ENCODE measurements at places on chromosomes 3 and 15. TPM values are rescaled to one million over a fixed set of nuclear protein-coding genes. Genes with fewer than 3 reads are reported as not detected.

DNA sequence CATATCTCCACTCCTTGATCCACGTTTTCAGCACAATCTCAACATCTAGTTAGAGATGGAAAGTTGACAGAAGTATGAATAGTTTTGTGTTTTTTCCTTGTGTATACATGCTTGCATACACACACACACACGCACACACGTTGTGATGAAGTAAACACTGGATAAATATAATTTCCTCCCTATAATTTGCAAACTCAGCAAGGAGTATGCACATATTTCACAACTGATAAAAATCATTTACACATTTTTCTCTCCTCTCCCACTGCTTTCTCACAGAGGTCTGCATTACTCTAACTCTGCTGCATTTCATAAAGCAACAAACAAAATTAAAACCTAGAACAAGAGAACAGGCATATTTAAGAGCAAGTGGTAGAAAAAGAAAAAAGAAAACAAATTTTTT, 320.9 kb downstream of the ERC2 start:
- no peak for DNase-seq
- H3K27me3 ChIP-seq: no peaks in the 10 kb centered on the region
- no peak overlapping the region for H3K27ac ChIP-seq

- no peaks in the 10 kb centered on the region for H3K4me1 ChIP-seq
- DNase-seq: peak; percentile 69
- no peaks in the 10 kb centered on the region for H3K27me3 ChIP-seq
- no peak overlapping the region for H3K4me3 ChIP-seq
- peaks cover 9% of the 10 kb centered on the region for H3K36me3 ChIP-seq
These were observed 79.0 kb downstream of the NR2E3 start for GRCh38 chr15:71889385-71889784.

- H3K4me1 ChIP-seq: peaks cover 43% of the 10 kb centered on the region
- no peak overlapping the region for H3K27ac ChIP-seq
- H3K4me3 ChIP-seq: no peak overlapping the region
- DNase-seq: no peak
- no peaks in the 10 kb centered on the region for H3K36me3 ChIP-seq
These were observed 17.1 kb downstream of the ZBED2 start for GRCh38 chr3:111577798-111578685.

- H3K27me3 ChIP-seq: no peaks in the 10 kb centered on the region
- peak overlapping the region; percentile 48 for H3K4me3 ChIP-seq
- no peaks in the 10 kb centered on the region for H3K36me3 ChIP-seq
- peak; percentile 19 for DNase-seq
These were observed 435 bp downstream of the ALDH1L1 start for GRCh38 chr3:126179825-126180476.

The DNAJC19 gene
- 56.3 TPM for total RNA-seq

- H3K36me3 ChIP-seq: no peaks in the 10 kb centered on the region
- no peaks in the 10 kb centered on the region for H3K4me1 ChIP-seq
- no peak for DNase-seq
- H3K4me3 ChIP-seq: no peak overlapping the region
These were observed 184.9 kb downstream of the APBA2 start for GRCh38 chr15:29070471-29071231.

The IGDCC3 gene
- 0.22 TPM for total RNA-seq

GRCh38 chr15:36863570-36863969, 236.8 kb downstream of the MEIS2 start:
- H3K4me3 ChIP-seq: no peak overlapping the region
- no peaks in the 10 kb centered on the region for H3K27me3 ChIP-seq
- H3K4me1 ChIP-seq: no peaks in the 10 kb centered on the region
- no peak overlapping the region for H3K27ac ChIP-seq

The SKOR1 gene
- total RNA-seq: 0.49 TPM

GRCh38 chr3:50564321-50564720, 3.2 kb downstream of the C3orf18 start:
- H3K36me3 ChIP-seq: no peaks in the 10 kb centered on the region
- peaks cover 16% of the 10 kb centered on the region for H3K4me1 ChIP-seq
- no peak overlapping the region for H3K4me3 ChIP-seq
- H3K27ac ChIP-seq: no peak overlapping the region

The FANCD2 gene
- 7.9 TPM for total RNA-seq

The SNURF gene
- total RNA-seq: 47.1 TPM

GRCh38 chr15:38195191-38195901, 57.3 kb upstream of the SPRED1 start:
- H3K27me3 ChIP-seq: no peaks in the 10 kb centered on the region
- no peak overlapping the region for H3K4me3 ChIP-seq
- H3K4me1 ChIP-seq: no peaks in the 10 kb centered on the region

The HTR3E gene
- total RNA-seq: not detected

DNA sequence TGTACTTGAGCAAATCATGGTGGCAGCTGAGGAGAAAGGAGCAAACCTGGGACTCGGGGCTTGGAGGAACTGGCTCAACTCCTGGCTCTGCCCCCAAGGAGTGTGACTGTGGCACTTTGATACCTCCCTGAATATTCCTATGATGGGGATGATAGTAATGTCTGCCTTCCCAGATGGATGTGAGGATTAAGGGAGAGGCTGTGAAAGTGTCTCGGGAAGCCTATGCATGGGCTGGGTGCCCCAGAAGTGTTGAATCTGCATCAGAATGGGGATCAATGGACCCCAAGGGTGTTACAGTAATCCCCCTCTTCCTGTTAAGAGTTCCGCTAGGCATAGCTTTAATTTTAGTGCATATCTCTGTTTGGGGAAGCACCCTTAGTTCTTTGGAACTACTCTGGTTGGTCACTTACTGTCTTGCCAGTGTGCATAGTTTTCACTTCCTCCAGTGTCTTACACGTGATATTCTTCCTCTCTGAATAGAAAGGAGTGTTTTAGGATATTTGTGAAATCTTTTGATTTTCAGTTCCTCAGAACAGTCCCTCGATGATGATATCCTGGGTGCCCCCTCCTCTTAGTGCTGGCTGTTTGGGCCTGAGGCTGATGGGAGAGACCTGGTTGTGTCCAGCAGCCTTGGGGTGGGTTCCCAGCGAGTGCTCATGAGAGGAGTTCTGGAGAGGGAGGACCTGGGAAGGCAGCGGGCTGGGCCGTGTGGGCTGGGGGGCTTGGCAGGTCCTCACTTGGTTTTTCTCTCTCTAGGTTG, 97.5 kb downstream of the CHDH start:
- no peaks in the 10 kb centered on the region for H3K4me1 ChIP-seq
- no peak overlapping the region for H3K4me3 ChIP-seq
- no peaks in the 10 kb centered on the region for H3K27me3 ChIP-seq
- no peaks in the 10 kb centered on the region for H3K36me3 ChIP-seq

- peak overlapping the region; percentile 88 for H3K27ac ChIP-seq
- no peaks in the 10 kb centered on the region for H3K36me3 ChIP-seq
- DNase-seq: no peak
- H3K4me1 ChIP-seq: peaks cover 35% of the 10 kb centered on the region
- no peaks in the 10 kb centered on the region for H3K27me3 ChIP-seq
- H3K4me3 ChIP-seq: no peak overlapping the region
These were observed 30.6 kb upstream of the FAM107A start for GRCh38 chr3:58607816-58608215.

- DNase-seq: no peak
- H3K27ac ChIP-seq: no peak overlapping the region
- H3K27me3 ChIP-seq: no peaks in the 10 kb centered on the region
- H3K4me1 ChIP-seq: no peaks in the 10 kb centered on the region
- H3K36me3 ChIP-seq: no peaks in the 10 kb centered on the region
- no peak overlapping the region for H3K4me3 ChIP-seq
These were observed 543.3 kb downstream of the SQOR start for GRCh38 chr15:46178138-46178537.

DNA sequence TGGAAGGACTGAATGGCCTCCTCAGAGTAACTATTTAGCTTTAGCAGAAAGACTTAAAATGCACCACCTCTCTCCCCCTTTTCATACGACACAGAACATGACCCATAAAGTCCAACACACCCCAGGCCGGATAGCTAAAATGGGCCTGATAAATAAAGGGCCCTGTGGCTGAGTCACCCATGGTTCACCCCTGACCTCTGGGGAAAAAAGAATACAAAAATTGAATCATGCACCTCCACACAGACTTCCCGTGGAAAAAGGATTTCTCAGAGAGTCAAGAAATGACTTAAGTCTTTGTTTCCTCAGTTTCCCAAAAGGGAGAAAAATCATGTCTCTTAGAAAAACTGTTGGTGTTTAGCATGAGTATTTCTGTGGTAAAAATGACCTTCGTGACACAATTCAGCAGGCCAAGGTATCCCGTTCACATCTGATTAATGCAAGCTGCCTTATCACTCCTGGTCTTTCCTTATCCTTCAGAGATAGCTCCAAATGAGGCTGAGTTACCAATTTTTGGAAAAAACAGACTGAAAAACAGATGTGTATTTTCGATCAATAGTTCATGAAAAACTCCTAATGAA, 34.0 kb upstream of the ARHGEF3 start:
- no peak overlapping the region for H3K4me3 ChIP-seq
- no peak overlapping the region for H3K27ac ChIP-seq
- no peaks in the 10 kb centered on the region for H3K4me1 ChIP-seq
- H3K36me3 ChIP-seq: no peaks in the 10 kb centered on the region
- DNase-seq: no peak
- H3K27me3 ChIP-seq: no peaks in the 10 kb centered on the region

DNA sequence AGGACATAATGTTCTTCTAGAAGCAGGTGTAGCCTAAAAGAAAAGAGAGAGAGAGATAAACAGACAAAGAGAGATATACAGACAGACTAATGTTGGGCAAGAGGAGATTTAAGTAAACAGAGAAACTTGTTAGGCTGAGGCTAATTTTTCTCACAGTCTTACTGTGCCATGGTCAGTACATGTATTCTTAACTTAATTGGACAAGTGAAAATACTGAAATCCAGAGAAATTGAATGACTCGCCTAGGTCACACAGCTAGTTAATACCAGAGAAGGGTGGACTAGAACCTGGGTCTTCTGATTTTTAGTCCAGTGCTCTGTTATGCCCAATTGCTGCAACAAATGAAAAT, 6.7 kb upstream of the ZNF609 start:
- no peak overlapping the region for H3K4me3 ChIP-seq
- no peak for DNase-seq
- H3K27ac ChIP-seq: no peak overlapping the region
- peaks cover 3% of the 10 kb centered on the region for H3K36me3 ChIP-seq
- H3K27me3 ChIP-seq: no peaks in the 10 kb centered on the region
- peaks cover 19% of the 10 kb centered on the region for H3K4me1 ChIP-seq

GRCh38 chr3:75076481-75076880, 462.0 kb upstream of the CNTN3 start:
- no peaks in the 10 kb centered on the region for H3K4me1 ChIP-seq
- H3K4me3 ChIP-seq: no peak overlapping the region
- no peak overlapping the region for H3K27ac ChIP-seq
- no peaks in the 10 kb centered on the region for H3K36me3 ChIP-seq

DNA sequence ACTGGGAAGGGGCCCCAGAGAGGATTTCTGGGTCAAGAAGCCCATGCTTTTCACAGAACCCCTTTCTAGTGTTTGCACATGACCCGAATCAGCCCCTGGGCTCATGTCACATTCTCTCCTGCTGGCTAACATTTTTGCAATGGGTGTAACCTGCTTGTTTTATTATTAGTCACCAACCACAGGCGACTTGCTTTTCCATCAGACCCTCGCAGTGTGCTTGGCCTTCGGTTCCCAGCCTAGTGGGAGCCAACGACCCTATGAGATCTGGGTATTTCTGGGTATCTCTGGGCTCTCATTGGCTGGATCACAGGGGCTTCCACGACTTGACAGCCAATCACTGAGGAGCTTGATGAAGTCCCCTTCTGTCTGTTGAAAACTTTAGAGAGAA, 11.0 kb upstream of the FBLN2 start:
- H3K27ac ChIP-seq: no peak overlapping the region
- no peaks in the 10 kb centered on the region for H3K36me3 ChIP-seq
- no peaks in the 10 kb centered on the region for H3K4me1 ChIP-seq
- no peak for DNase-seq

GRCh38 chr3:45864760-45865519, 21.4 kb upstream of the CCR9 start:
- no peak overlapping the region for H3K4me3 ChIP-seq
- no peak overlapping the region for H3K27ac ChIP-seq
- H3K36me3 ChIP-seq: no peaks in the 10 kb centered on the region
- H3K4me1 ChIP-seq: no peaks in the 10 kb centered on the region
- no peak for DNase-seq

GRCh38 chr3:15345608-15346137, 13.3 kb upstream of the SH3BP5 start:
- peaks cover 4% of the 10 kb centered on the region for H3K4me1 ChIP-seq
- H3K27ac ChIP-seq: peak overlapping the region; percentile 33
- no peak for DNase-seq
- H3K27me3 ChIP-seq: no peaks in the 10 kb centered on the region

DNA sequence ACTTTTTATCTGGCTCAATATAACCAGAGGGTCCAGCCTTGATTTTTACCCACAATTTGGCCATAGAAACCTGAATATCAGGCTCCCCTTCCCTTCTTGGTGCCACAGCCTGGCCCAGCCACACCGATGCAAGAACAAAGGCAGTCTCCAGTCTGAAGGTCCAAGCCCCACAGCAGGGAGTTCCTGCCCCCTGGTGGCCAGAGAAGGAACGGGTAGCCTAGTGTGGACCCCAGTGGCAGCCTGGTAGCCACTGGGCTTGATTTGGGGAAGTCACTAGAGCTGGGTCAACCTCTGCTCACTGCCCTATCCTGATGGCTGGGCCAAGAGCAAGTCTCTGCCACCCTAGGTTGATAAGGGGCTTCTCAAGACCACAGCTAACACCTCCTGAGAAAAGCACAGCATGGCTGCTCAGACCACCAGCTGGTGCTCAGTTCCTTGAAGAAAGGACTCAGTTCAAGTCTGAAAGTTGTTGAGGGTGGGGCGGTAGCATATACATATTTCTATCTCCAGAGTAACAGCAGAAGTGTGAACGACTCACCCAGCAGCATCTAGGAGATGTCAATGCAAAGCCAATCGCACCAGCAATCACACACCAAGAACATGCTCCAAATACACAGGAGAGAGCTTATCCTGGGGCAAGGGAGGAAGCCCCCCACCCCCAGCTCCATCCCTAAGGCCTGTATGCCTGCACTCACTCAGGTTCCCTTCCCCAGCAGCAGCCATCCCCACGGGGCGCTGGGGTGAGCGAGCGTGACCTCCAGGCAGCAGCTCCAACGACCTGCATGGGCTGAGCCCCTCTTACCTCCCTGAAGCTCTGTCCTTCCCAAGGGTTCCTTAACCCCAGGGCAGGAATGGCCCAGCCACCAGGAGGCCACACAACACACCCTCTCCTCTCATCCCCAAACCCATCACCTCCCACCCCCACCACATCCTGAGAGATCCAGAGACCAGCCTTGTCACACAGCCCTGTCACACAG, 7.6 kb downstream of the PFKFB4 start:
- no peak overlapping the region for H3K4me3 ChIP-seq
- H3K4me1 ChIP-seq: no peaks in the 10 kb centered on the region
- H3K36me3 ChIP-seq: no peaks in the 10 kb centered on the region
- peak; percentile 85 for DNase-seq
- H3K27ac ChIP-seq: no peak overlapping the region
- no peaks in the 10 kb centered on the region for H3K27me3 ChIP-seq

The PYGO1 gene
- 30.1 TPM for total RNA-seq
